ENCODE measurements at places on chromosomes 6 and 20. TPM values are rescaled to one million over a fixed set of nuclear protein-coding genes. Genes with fewer than 3 reads are reported as not detected.

GRCh38 chr6:5996714-5997419 lies 9.9 kb downstream of the NRN1 start:
- no peak for DNase-seq

DNA sequence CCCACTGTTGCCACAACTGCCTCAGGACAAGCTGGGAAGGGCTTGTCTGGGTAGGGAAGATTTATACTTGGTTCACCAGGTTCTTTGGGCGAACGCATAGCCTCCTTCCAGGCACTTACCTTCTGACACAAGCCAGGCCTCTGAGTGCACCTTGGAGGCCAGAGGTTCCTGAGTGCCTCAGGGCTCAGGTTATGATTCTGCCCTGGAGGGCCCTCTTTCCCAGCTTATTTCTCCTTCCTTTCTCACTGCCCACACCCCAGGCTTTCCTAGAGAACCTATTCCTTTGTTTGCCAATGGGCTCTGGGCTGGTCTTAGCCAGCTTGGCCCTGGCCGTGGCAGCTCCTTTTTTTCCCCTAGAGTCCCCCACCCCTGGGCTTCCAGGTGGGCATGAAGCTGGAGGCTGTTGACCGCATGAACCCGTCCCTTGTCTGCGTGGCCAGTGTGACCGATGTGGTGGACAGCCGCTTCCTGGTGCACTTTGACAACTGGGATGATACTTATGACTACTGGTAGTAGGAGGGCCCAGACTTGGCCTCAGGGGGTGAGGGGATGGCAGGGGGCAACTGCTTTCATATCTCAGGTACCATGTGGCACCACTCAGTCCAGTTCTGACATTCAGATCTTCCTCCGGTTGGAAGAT lies 25.0 kb downstream of the L3MBTL1 start:
- DNase-seq: no peak

DNA sequence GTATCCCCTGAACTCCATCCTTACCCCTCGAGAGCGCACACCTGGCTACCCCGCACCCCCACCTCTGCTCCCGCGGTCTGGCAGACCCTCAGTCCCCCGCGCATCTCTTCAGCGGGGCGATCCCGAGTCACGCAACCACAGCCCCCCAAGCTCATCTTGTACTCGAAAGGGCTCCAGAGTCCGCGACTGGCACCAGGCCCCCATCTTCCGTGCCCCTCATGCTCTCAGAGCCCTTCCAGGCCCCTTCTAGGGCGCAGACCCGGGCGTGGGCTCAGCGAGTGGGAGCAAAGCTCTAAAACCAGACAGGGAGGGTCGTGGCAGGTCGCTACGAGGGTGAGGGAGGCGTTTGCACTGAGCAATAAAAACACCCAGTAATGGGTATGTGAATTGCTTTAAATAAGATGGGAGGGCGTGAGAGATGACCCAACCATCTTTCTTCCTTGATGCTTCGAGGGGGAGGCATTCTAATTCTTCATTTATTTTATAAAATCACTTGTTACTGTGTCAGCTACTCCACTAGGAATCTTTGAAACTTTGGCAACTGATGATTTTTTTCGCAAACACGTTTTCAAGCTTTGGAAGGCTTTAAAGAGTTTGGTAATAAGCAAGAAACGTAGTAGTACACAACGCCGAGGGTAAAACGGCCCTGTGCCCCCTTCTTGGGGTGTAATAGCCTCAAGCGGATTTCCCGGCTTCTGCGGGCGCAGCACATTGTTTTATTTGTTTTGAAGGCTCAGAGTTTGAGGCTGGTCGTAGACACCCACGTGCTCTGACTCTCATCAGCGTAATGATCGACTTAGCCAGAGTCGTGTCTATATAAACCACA lies 42.6 kb upstream of the SUPT3H start:
- no peak for DNase-seq

DNA sequence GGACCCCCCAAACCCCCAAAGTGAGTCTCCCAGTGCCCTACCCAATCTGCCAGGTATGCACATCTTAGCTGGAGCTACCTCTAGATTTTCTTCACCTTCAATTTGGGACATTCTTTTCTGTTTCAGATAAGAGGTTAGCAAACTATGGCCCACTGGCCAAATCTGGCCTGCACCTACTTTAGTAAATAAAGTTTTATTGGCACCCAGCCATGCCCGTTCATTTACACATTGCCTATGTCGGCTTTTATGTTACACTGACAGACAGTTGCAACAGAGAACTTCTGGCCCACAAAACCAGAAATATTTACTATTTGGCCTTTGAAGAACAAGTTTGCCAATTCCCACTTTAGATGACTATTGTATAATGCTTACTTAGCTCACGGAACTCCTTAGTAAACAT lies 55.9 kb upstream of the STX16 start:
- no peak for DNase-seq

DNA sequence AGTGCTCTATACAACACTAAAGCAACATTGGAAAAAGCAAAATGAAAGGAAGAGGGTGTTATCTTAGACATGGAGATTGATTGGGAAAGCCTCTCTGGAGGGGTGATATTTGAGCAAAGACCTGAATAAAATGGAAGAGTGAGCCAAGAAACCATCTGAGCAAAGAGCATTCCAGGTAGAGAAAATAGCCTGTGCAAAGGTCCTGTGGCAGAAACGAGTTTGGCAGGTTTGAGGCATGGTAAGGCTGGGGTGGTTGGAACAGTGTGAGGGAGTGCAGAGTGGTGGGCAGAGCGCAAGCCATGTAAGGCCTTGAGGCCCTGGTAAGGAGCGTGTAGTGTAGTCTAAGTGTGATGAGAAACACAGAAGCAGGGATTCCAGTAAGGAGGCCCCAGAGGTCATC lies 40.0 kb upstream of the PTPRT start:
- no peak for DNase-seq

DNA sequence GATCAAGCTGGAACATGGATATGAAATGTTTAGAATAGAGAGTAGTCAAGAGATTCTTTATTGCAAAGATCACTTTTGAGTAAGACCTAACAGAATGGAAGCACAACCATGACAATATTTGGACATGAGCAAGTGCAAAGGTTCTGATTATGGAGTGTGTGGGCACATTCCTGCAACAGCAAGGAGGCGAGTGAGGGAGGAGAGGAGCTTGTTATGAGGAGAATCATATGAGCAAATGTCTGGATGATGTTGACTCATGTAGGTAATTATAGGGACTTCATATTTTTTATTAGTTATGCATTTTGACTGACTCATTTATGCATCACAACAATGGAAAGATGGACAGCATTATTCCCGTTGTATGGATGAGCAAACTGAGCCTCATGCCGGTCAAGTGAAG lies 100.8 kb upstream of the SLC35B3 start:
- no peak for DNase-seq

GRCh38 chr20:24273251-24273650 lies 196.2 kb upstream of the SYNDIG1 start:
- no peak for DNase-seq

DNA sequence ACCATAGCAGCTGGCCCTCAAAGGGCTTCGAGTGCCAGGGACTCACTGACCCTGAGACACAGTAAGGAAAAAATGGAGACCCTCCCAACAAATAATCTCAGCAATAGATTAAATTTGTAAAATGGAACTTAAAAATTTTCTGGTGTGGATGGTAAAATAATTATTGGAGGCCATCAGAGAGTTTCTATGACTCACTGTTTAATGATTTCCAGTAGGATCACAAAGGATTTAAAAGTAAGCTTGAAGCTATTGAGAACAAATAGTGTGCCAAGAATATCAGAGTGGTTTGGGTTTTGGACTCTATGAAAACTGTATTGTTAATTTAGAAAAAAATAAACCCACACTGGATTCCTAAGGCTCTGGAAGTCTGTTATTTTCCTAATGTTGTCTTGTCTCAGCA lies 115.2 kb upstream of the AKIRIN2 start:
- no peak for DNase-seq

The LPA gene
- 0.13 TPM for polyA plus RNA-seq

The DSP gene
- 66.1 TPM for polyA plus RNA-seq

The FAM83B gene
- 7.9 TPM for polyA plus RNA-seq

The SLC13A3 gene
- 6.2 TPM for polyA plus RNA-seq

The SLC22A7 gene
- polyA plus RNA-seq: 0.39 TPM

The LIN28B gene
- 0.22 TPM for polyA plus RNA-seq

The ADGRF5 gene
- 122 TPM for polyA plus RNA-seq

The STX16 gene
- polyA plus RNA-seq: 97.7 TPM
